Mesenchymal stem cell (in vitro differentiated cells and primary cell): ENCODE measurements at places on chromosomes 13 and 19.

- no peaks in the 10 kb centered on the region for H3K27me3 ChIP-seq
- no peak overlapping the region for H3K27ac ChIP-seq
- H3K36me3 ChIP-seq, result no peaks in the 10 kb centered on the region
- no peak overlapping the region for H3K4me3 ChIP-seq
- no peaks in the 10 kb centered on the region for H3K4me1 ChIP-seq
Observed at GRCh38 chr13:31982540-31982939, 49.0 kb upstream of the FRY start.

DNA sequence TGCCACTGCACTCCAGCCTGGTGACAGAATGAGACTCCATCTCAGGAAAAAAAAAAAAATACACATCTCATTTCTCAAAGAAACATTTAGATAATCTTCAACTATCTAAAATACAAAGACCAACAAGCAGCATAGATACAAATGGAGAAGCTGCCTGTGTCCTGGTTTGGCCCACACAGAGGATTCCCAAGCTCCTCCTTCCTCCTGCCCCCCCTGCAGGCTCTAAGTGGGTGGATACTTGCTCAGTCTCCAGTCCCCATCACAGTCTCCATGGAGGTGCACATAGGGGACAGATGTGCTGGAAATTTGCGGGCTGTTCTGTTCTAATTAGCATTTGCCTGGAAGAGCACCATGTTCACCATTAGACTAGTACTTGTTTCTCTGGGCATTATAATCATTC lies 59.9 kb downstream of the ABCC4 start:
- H3K27ac ChIP-seq, result no peak overlapping the region
- H3K4me3 ChIP-seq, result no peak overlapping the region
- no peak for DNase-seq
- peaks cover 12% of the 10 kb centered on the region for H3K4me1 ChIP-seq
- no peaks in the 10 kb centered on the region for H3K27me3 ChIP-seq

DNA sequence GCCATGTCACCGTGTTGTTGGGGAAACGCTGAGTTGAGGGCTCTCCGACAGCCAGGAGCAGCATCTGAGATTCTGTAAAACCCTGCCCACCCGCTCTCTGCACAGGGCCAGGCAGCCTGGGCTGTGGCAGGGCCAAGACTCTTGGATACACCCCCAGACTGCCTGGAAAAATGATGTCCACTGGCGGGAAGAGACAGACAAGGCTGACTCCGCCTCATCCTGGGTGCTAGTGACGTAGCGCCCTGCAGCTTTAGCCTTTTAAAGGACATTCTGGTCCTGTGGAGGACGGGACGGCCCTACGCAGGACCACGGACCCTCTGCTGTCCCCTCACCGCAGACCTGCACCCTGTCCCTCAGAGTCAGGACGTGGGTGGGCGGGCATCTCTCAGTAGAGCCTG lies 20.7 kb upstream of the LILRA2 start:
- H3K4me1 ChIP-seq, result no peaks in the 10 kb centered on the region
- H3K4me3 ChIP-seq, result no peak overlapping the region
- H3K27ac ChIP-seq, result no peak overlapping the region
- DNase-seq, result no peak
- H3K27me3 ChIP-seq, result no peaks in the 10 kb centered on the region

- no peaks in the 10 kb centered on the region for H3K36me3 ChIP-seq
- H3K27me3 ChIP-seq, result peaks cover 77% of the 10 kb centered on the region
- no peak overlapping the region for H3K27ac ChIP-seq
Observed at GRCh38 chr13:28532388-28533124, 37.6 kb upstream of the FLT1 start.

- peak; percentile 38 for DNase-seq
- H3K36me3 ChIP-seq, result no peaks in the 10 kb centered on the region
- H3K27me3 ChIP-seq, result peaks cover 42% of the 10 kb centered on the region
Observed at GRCh38 chr19:920051-920864, 3.1 kb downstream of the KISS1R start.

DNA sequence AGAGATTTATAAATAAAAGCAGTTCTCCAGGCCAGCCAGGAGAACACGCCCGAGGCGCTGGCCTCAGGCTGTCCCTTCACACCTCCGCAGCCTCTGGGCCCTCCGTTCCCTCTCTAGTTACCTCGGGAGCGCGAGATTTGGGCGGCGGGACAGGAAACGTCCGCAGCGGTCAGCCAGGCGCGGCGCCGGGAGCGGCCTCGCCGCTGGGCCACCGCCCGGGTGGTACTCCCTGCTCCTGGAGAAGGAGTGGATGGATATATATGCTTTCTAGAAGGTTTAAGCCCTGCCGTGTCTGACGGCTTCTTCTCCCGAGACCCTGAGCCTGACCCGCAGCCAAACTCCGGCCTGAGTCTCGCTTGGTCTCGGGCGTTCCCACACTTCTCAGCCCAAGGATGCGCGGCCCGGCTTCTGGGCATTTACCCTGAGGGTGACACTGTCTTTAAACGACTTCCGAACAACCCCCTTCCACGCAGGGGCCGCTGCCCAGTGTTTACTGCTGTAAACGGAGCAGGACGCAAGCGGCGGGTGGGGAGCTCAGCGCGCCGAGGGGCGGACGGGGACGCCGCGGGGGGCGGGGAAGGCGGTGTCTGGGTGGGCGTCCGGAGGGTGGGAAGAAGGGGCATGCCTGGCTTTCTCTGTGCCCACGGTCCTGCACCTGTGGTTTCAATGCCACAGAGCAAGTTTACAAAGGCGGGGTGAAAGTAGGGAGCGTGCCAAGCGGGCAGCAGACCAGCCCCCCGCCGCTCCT lies 2.0 kb upstream of the ZIC2 start:
- H3K27me3 ChIP-seq, result peaks cover 3% of the 10 kb centered on the region
- H3K36me3 ChIP-seq, result peaks cover 20% of the 10 kb centered on the region
- H3K4me3 ChIP-seq, result peak overlapping the region; percentile 44
- no peak for DNase-seq
- H3K4me1 ChIP-seq, result peaks cover 5% of the 10 kb centered on the region

DNA sequence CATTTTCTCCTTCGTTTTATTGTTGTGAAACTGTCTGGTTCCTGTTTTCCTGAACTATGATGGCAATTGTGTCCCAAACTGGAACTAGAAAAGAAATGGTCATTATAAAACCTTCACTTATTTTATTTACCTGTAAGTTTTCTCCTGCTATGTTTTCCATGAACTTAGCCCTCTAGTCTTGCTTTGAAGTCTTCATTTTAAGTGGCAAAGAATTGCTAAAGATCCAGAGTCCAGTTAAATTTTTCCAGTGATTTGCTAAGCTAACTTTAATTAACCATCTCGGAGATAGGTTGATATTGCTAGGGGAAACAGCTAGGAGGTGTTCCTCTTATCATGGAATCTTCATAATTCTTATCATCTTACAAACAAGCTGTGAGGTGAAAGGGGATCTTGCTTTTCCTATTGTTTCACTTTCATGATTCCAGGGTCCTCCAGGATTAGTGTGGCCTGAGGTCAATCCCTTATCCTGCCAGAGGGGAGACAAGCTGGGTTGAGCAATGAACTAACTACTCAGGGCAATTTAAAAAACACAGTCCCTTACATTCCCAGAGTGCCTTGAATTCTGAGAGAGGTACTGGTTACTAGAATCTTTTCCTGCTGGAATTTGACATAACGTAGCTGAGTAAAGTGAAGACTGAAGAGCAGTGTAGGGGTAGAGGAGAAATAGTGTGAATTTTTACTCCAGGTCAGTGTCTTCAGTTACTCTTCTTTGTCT lies 112.5 kb downstream of the ESD start:
- H3K4me1 ChIP-seq, result peaks cover 6% of the 10 kb centered on the region
- H3K27ac ChIP-seq, result no peak overlapping the region
- DNase-seq, result peak; percentile 55
- no peaks in the 10 kb centered on the region for H3K27me3 ChIP-seq

DNA sequence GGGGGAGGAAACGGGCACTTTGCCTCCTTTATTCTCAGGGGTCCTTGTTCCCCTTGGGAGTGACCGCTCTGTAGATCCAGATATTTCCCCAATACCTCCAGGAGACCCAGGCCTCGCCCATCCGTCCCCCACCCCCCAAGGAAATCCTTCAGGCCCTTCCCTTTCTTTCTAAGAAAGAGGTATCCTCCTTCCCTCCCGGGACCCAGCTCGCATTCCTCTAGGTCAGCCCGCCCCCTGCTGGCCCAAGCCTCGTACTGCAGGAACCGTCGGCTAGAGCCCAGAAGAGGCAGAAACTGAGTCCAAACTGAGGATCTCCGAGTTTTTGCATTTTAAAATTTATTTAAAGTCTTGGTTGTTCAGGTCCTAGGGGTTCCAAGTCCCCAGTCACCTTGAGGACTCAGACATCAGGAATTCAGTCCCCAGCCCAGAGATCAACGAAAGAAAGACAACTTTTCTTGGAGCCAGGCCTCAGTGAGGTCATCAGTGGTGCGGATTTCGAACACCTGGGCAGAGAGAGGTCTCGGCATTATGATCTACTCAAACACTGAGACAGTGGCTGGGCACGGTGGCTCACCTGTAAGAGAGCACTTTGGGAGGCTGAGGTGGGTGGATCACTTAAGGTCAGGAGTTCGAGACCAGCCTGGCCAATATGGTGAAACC lies 7.5 kb upstream of the LRFN1 start:
- DNase-seq, result peak; percentile 65
- no peak overlapping the region for H3K27ac ChIP-seq
- no peak overlapping the region for H3K4me3 ChIP-seq
- peaks cover 16% of the 10 kb centered on the region for H3K27me3 ChIP-seq
- no peaks in the 10 kb centered on the region for H3K4me1 ChIP-seq

GRCh38 chr13:112362021-112362420 lies 14.1 kb upstream of the SPACA7 start:
- DNase-seq, result no peak
- no peak overlapping the region for H3K27ac ChIP-seq
- no peaks in the 10 kb centered on the region for H3K36me3 ChIP-seq
- H3K4me1 ChIP-seq, result no peaks in the 10 kb centered on the region

DNA sequence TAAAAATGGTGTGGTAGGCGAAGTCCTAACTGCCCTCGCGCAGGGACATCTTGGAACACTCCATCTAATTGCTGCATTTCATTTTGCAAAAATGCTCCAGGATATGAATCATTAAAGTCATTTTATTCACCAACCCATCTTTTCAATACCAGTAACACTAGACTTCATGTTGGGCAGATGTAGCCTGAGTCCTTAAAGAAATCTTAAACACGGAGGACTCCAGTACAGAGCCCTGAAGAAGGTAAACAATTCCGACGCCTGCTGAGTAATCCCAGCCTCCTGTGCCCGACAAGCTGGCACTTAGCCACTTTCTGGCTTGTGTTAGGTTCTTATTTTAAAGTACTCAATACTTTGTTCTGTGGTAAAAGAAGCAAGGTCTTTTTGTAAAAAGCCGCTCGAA lies 58.0 kb upstream of the IRS2 start:
- H3K4me3 ChIP-seq, result no peak overlapping the region
- H3K27ac ChIP-seq, result no peak overlapping the region
- peaks cover 8% of the 10 kb centered on the region for H3K27me3 ChIP-seq
- DNase-seq, result peak; percentile 37

- H3K27me3 ChIP-seq, result no peaks in the 10 kb centered on the region
- H3K4me3 ChIP-seq, result no peak overlapping the region
- H3K4me1 ChIP-seq, result no peaks in the 10 kb centered on the region
- H3K36me3 ChIP-seq, result no peaks in the 10 kb centered on the region
- no peak for DNase-seq
Observed at GRCh38 chr13:97205465-97205864, 16.7 kb upstream of the MBNL2 start.

- H3K27ac ChIP-seq, result no peak overlapping the region
- no peaks in the 10 kb centered on the region for H3K27me3 ChIP-seq
- H3K4me3 ChIP-seq, result no peak overlapping the region
- no peaks in the 10 kb centered on the region for H3K36me3 ChIP-seq
- no peaks in the 10 kb centered on the region for H3K4me1 ChIP-seq
Observed at GRCh38 chr13:95185311-95185710, 115.9 kb downstream of the ABCC4 start.

GRCh38 chr13:104318121-104318520 lies 1251.9 kb upstream of the SLC10A2 start:
- no peak overlapping the region for H3K27ac ChIP-seq
- peak; percentile 41 for DNase-seq
- no peaks in the 10 kb centered on the region for H3K27me3 ChIP-seq
- no peaks in the 10 kb centered on the region for H3K36me3 ChIP-seq
- H3K4me1 ChIP-seq, result no peaks in the 10 kb centered on the region
- H3K4me3 ChIP-seq, result no peak overlapping the region

DNA sequence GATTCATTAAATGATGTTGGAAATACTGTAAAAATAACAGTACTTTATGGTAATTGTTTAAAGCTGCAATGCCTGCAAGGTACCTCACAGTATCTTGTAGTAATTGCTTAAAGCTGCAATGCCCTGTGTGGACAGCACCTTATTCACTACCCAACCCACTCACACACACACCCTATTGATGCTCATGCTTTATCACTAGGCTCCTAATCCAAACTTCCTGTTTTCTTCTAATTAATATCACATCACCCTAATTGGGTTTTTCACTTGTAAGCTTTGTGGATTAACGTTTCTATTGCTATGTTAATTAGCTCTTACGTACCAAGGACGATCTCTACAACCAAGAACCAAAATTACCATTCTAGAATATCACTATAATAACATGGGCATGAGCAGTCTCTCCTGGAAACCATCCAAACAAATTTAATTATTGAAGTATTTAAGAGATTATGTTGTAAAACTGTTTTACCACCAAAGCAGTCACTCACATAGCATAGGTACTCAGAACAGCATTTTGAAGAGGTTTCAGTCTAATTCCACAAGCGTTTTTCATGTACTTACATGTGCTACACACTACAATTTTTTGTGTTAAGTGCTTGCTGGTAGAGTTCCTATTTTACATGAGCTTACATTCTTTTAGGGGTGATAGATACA lies 303.8 kb downstream of the PCDH9 start:
- DNase-seq, result no peak
- no peaks in the 10 kb centered on the region for H3K27me3 ChIP-seq
- H3K27ac ChIP-seq, result no peak overlapping the region
- H3K4me3 ChIP-seq, result no peak overlapping the region

- H3K36me3 ChIP-seq, result no peaks in the 10 kb centered on the region
- H3K4me1 ChIP-seq, result no peaks in the 10 kb centered on the region
- no peak overlapping the region for H3K4me3 ChIP-seq
- no peak for DNase-seq
Observed at GRCh38 chr13:111076155-111077013, 38.7 kb upstream of the ARHGEF7 start.

GRCh38 chr19:17681505-17682125 lies 6.5 kb downstream of the UNC13A start:
- peak; percentile 78 for DNase-seq
- no peaks in the 10 kb centered on the region for H3K36me3 ChIP-seq
- peaks cover 74% of the 10 kb centered on the region for H3K27me3 ChIP-seq

GRCh38 chr13:112908342-112908741 lies 60.7 kb upstream of the MCF2L start:
- H3K27me3 ChIP-seq, result peaks cover 86% of the 10 kb centered on the region
- no peak overlapping the region for H3K27ac ChIP-seq
- H3K4me1 ChIP-seq, result peaks cover 28% of the 10 kb centered on the region

GRCh38 chr19:7677669-7678311 lies 900 bp downstream of the MCEMP1 start:
- no peak overlapping the region for H3K27ac ChIP-seq
- peaks cover 10% of the 10 kb centered on the region for H3K36me3 ChIP-seq
- no peak overlapping the region for H3K4me3 ChIP-seq
- peaks cover 28% of the 10 kb centered on the region for H3K27me3 ChIP-seq

DNA sequence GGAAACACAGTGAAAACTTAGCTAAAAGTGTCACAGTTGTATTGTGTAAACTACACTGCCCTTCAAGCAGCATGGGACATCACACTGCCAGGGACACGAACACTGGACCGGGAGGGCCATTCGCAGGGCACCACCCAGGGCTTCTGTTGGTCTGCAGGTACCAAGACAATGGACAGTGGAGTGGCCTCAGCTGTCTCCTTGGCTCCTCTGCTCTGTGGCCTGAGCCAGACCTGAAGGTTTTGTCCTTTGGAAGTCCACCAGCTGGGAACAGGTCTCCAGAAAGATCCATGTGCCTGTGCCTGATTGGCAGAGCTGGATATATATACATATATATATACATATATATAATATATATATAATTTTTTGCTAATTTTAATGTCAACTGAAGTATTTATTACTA lies 149.8 kb downstream of the ZNF536 start:
- DNase-seq, result no peak
- H3K27ac ChIP-seq, result no peak overlapping the region
- H3K4me3 ChIP-seq, result no peak overlapping the region
- peaks cover 4% of the 10 kb centered on the region for H3K27me3 ChIP-seq
- H3K4me1 ChIP-seq, result no peaks in the 10 kb centered on the region
